ENCODE measurements at places on chromosomes 11 and 22. TPM values are rescaled to one million over a fixed set of nuclear protein-coding genes. Genes with fewer than 3 reads are reported as not detected.

- DNase-seq = no peak
Measured at GRCh38 chr22:43437871-43438475, 26.2 kb downstream of the MPPED1 start.

DNA sequence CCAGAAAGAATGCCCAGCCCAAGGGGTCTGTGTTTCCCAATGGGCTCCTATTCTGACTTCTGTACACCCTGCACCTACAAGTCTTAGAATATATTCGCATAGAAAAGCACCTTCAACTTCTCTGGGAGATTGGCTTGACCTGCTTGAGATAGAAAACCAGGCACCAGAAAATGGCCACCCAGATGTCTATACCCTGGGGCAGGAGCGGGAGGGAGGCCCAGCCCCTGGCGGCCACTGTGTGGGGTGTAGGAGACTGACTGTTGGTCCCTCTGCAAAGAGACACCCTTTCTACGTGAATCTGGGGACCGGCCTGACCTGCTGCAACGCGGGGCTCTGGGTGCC lies 8.5 kb downstream of the DENND6B start:
- DNase-seq = no peak

DNA sequence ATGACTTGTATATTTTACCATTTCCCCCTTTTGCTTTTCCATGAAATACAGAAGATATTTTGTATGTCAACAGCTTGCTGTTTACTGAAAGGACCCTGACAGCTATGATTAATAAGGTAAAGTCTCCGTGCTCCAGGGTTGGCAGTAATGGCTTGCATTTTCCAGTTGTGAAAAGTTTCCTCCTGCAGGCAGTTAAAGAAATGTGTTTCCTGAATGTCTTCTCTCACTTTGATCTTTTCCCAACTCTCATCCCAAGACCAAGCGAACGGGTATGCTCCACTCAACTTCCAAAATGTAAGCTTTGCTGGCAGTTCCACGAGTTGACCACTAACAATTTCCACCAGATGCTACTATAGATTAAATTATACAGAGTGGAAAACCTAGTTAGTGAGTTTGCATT lies 8.9 kb downstream of the FIBIN start:
- no peak for DNase-seq

DNA sequence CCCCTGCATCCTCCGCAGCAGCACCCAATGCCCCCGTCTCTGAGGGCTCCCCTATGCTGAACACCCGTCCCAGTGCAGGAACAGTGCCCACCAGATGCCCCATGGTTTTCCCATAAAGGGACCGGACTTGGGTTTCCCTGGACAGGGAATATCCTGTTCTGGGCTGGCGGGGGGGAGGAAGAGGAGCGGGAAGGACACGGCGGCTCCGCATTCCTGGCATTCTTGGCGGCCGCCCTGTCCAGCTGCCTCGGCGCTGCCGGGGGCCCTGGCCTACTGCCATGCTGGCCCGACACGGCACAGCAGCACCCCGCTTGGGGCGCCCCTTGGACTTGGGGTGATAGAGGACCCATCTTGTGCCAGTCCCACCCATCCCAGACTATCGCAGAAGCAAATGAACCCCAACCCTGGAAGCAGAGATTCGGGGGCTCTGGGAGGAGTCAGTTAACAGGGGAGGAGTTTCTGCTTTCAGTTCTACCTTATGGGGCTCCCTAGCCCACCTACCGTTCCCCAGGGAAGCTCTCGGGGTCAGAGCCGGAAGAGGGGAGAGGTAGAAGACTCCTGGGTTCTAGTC lies 23.7 kb upstream of the CBX7 start:
- no peak for DNase-seq

DCHS1 gene
- total RNA-seq = 9.9 TPM

Data from esophagus squamous epithelium (tissue), 5 donors.